ENCODE measurements at places on chromosomes 3 and 15.
A peak's percentile ranks its signal among the peaks of the same experiment; 100 is the strongest.

DNA sequence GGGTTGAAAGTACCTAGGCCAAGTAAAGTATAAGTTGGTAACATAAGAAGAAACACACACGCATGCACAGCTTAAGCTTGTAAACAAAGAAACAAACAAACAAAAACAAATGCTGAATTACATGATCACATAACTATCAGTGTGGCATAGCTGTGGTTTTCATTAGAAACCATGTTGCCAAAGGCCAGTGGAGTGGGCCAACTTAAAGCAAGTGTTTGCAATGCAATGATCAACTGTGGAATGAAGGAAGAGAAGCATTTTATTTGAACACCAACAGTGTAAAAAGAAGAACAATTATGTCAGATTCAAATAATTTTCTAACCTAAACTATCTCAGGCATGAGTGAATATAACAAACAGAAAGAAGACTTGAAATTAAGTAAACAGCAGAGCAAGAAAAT is 199.4 kb upstream of the STRIT1 start:
- no peak for DNase-seq

GRCh38 chr3:155535098-155535497 is 209.8 kb downstream of the PLCH1 start:
- no peak for DNase-seq

- DNase-seq = no peak
These were observed 167.9 kb downstream of the FMN1 start for GRCh38 chr15:33026614-33027013.

- no peak for DNase-seq
These were observed 32.4 kb downstream of the MEGF11 start for GRCh38 chr15:66221126-66221525.

- DNase-seq = no peak
These were observed 102.8 kb upstream of the PFN2 start for GRCh38 chr3:150073513-150073912.

DNA sequence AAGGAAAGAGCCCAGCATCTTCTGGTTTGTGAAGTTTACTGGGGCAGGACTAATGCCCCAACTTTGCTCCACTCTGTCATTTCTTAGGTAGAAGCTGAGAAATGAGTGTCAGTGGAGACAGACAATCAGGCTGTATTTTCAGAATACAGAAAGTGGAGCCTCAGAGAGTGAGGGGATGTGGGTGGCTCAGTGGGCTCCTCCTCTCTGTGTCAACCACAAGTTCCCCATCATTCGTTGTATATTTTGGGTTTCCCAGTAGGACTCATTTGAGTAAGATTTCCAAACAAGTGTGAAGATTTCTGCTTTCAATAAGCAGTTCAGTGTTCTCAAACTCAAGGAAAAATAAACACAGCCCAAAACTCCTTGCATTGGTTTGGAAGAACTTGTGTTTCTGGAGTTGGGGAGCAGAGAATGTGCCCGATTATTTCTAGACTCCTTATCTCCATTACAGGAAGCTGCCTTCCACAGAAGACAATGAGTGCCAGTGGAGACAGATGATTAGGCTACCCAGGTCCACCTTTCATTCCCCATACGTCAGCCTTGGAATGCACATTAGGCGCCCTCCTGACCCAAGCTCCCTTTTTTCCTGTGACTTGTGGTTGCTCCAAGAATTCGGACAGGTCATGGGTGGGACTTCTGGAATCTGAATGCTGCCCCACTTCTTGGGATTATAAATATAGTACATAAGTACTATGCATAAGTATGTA is 792.1 kb upstream of the LMCD1 start:
- peak; percentile 35 for DNase-seq

- no peak for DNase-seq
These were observed 913.9 kb upstream of the CFAP20DC start for GRCh38 chr3:59963676-59964075.
